AG10803 (cell line): ENCODE measurements at places on chromosomes 4 and X.

- DNase-seq: peak; percentile 2
Measured at GRCh38 chr4:166594326-166594946, 639.9 kb downstream of the SPOCK3 start.

- DNase-seq: no peak
Measured at GRCh38 chr4:47054130-47054529, 22.8 kb downstream of the GABRB1 start.

DNA sequence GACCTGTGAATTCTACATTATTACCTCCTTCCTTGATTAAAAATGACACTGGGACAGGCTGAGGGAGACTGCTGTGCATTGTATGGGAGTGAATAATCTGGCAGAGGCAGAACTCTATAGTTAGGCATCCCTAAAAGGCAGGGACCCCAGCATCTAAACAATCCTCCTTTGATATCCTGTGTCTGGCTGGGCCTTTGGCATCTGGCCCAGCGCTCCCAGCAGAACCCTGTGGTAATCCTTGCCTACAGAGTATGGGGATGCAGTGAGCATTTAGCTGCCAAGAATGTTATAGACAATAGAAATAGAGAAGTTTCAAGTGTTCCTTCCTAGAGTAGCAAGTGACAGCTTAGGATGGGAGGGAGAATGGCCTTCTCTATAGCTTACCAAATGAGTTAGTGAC, 38.5 kb downstream of the ZCCHC12 start:
- DNase-seq: no peak

DNA sequence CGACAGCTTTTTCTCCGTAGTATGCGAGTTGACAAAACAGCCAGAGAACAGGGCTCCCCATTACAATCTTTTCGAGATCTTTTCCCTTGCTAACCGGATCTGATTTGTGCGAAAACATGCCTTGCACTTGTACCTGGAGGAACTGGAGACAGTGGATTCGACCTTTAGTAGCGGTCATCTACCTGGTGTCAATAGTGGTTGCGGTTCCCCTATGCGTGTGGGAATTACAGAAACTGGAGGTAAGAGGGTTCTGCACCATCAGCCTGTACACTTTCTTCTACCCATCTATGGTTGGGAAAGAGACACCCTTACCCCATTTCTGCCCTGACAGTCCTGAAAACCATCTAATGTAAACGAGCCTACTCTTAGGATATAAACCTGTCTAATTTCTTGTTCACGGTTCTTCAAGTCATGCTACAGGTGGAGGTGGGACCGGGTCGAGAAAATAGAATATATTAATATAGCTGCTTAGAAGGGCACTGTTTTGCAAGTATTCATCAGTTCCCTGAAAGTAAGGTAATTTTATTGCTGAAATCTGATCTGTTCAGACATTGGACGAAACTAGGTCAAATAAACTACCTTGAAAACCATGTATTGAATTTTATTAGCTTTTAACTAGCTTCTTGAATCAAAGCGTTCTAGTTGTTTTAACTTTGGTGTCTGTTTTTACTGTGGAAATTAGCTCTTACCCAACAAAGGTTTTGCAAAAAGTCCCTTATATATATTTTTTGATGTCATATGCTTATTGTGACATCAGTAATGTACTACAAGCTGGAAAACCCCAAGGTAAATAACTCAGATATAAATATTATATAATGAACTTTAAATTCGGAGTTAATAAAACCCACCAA, 869 bp downstream of the TMEM184C start:
- no peak for DNase-seq

GRCh38 chr4:94803181-94803580, 45.4 kb downstream of the BMPR1B start:
- DNase-seq: peak; percentile 40

- peak; percentile 59 for DNase-seq
Measured at GRCh38 chrX:108090491-108091263, 665 bp downstream of the PSMD10 start.

DNA sequence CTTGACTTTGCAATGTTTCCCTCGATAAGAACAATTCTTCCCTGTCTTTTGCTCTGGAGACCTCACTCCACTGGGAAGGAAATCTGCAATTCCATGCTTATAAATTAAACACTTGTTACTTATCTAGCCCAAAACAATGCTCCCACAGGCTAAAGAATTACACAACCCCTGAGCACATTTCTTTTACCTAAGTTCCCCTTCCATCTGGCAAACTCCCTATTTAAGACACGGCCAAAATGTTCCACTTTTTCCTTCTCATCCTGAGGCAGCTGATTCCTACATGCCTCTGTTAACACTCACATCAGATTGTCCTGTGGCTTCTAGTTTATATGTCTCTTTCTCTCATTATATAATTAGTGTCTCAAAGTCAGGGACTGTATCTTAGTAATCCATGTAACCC, 211.7 kb downstream of the COX18 start:
- peak; percentile 25 for DNase-seq

- no peak for DNase-seq
Measured at GRCh38 chrX:94871640-94872039, 1197.6 kb downstream of the FAM133A start.

DNA sequence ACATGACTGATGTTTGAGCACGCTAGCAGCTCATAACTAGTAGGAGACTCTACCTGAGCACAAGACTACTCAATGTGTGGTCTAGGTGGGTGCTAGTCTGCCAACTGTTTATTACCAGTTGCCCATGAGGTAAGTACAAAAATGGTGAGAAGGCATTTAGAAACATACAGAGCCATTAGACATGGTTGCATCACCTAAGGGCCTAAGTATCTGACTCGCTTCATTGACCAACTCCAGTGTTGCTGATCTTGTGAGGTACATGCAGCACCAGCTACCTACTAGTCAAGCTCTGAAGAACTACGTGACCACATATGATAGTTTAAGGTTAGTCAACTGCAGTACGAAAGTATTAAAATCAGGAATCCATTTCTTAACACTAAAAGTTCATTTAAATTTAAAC, 39.9 kb downstream of the APBB2 start:
- peak; percentile 35 for DNase-seq

DNA sequence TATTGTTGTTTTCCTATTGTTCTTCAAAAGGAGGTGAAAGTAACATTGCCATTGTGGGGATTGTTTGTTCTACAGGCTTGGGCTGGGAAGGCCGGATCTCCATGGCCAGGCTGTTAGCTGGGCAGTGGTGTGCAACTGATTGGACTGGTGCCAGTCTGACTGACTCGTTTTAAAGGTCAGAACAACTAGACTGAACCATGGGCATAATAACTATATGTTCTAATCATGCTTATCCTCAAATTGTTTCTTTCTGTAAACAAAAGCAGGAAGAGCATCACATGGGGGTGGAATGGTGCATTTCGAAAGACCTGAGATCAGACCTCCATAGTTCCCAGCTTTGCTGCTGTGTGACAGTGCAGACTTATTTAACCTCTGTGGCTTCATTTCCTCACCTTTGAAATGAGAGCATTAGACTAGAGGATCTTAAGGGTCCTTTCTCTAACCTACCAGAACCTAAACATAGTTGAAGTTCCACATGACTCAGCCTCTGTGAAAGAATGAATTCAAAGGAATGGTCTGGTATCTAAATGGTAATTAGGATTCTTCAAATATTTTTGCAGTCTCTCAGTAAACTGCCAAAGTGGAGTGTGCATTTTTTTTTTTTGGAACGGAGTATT, 66.7 kb upstream of the PGRMC2 start:
- peak; percentile 99 for DNase-seq

DNA sequence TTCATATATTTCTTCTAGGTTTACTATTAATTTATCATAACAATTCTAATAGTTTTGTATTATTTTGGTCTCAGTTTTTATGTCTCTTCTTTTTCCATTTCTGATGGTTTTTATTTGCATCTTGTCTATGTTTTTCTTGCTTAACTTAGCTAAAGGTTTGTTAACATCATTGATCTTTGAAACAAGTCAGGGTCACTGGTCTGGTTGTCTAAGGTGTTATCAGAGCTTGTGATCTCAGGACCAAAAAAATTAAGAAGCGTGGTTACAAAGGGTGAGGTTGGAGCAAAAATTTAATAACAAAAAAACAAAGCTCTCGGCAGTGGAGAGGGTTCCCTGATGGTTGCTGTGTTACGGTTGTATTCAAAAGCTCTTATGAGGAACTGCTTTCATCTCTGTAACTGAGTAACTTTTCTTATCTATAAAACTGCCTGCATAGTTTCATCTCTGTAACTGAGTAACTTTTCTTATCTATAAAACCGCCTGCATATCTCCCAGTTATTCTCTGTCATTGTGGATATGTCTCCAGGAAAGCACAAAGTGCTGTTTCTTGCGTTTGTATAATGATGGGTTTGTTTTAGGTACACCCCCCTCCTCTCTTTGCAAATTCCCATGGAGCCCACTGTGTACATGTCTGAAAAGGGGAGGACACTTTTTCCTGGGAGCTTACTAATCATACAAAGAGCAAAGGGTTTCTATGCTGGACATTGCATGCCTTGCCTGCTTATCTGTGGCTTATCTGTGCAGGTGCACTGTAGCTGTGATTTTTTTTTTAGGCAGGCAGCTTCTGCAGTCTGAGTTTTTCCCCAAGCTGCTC, 62.4 kb upstream of the UGT2B15 start:
- no peak for DNase-seq

DNA sequence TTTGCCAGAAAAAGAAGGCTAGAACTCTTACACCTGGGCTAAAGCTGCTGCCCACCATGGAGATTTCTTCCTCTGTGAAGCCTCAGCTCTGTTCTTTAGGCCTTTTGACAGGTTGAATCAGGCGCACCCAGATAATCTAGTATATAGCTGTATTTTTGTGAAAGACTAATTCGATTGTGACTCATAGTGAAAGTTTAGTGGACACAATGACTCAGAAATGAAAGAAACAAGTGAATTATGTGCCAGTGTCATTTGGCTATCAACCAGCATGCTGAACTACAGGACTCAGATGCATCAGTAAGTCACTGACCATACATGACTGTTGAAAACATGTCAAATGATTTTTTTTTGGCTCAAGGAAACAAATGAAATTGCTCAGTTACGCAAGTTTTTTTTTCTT, 425.4 kb downstream of the SLITRK2 start:
- DNase-seq: no peak

DNA sequence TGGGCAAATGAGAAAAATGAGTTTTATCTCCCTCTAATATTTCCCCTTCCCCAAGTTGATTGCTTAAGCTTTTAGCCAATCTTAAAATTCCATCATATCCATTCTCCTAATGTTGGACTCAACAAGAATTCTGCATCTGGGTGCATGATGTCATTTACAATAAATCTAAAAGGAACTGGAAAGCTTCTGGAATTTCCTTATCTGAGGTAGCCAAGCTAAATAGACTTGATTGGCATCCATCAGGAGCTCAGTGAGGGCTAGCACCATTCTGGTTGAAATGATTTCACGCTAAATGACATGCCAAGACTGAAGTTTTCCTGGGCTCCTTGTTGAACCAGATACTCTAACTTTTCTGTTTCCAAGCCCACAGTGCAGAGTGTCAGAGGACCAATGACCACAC, 110.3 kb upstream of the SCML1 start:
- DNase-seq: no peak

GRCh38 chr4:48779998-48780864, at the start of gene FRYL:
Gene FRYL, minus strand, starts transcription at chr4:48780279. Its CDS starts 145,869 bp downstream, at chr4:48634410.
- DNase-seq: peak; percentile 100

DNA sequence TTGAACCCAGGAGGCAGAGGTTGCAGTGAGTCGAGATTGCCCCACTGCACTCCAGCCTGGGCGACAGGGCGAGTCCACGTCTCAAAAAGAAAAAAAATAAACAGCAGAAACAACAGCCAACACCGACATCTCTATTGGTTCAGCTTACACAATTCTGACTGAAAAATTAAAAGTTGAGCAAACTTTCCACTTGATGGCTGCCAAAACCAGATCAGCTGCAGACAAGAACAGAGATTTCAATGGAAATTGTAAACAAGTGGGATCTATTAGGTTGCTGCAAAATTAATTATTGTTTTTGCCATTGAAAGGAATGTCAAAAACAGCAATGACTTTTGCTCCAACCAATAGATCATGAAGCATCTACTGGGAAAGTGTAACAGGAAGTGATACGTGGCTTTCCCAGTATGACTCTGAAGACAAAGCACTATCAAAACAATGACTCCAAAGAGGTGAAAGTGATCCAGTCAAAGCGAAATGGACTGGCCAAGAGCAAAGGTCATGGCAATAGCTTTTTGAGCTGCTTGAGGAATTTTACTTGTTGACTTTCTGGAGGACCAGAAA, 26.3 kb downstream of the UPF3B start:
- peak; percentile 58 for DNase-seq

GRCh38 chr4:133390198-133390855, 241.2 kb downstream of the PCDH10 start:
- no peak for DNase-seq

GRCh38 chr4:41213625-41214135, 662 bp downstream of the APBB2 start:
- no peak for DNase-seq

DNA sequence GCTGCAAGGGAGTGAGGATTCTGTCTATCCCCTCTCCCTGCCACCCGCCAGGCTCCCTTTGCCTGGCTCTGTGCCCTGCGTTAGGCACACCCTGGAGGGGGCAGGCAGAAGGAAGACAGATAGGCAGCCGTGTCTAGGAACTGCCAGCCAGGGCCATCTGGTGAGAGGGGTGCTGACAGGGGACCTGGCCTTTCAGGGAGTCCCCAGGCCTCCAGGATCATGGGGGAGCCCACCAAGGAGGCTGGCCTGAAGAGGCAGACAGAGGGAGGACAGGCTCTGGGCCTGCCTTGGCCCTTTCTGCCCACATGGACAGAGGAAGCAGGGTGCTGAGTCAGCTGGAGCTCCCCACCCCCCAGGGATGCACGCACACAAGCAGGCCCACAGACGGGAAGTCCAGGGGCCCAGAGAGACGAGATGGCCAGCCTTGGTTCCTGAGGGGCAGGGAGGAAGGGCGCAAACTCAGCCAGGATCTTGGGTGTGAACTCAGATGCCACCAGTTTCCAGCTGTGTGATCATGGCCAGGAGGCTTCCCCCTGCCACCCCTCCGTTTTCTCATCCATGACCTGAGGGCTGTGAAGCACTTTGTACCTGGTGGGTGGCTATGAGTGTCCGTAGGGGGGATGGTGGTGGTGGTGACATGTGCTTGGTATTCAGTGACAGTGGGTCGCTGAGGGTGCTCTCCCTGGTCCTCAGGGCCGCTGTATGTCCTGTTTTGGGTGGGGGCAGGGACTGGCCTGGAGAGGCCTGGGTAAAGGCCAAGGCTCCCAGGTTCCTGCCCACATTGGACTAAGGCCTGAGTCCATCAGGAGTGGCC, 1.8 kb downstream of the SH3BP2 start:
- DNase-seq: peak; percentile 85

GRCh38 chrX:133989490-133989889, 4.1 kb upstream of the GPC3 start:
- no peak for DNase-seq
